ENCODE measurements at places on chromosomes 3 and 15.
A peak's percentile ranks its signal among the peaks of the same experiment; 100 is the strongest.

DNA sequence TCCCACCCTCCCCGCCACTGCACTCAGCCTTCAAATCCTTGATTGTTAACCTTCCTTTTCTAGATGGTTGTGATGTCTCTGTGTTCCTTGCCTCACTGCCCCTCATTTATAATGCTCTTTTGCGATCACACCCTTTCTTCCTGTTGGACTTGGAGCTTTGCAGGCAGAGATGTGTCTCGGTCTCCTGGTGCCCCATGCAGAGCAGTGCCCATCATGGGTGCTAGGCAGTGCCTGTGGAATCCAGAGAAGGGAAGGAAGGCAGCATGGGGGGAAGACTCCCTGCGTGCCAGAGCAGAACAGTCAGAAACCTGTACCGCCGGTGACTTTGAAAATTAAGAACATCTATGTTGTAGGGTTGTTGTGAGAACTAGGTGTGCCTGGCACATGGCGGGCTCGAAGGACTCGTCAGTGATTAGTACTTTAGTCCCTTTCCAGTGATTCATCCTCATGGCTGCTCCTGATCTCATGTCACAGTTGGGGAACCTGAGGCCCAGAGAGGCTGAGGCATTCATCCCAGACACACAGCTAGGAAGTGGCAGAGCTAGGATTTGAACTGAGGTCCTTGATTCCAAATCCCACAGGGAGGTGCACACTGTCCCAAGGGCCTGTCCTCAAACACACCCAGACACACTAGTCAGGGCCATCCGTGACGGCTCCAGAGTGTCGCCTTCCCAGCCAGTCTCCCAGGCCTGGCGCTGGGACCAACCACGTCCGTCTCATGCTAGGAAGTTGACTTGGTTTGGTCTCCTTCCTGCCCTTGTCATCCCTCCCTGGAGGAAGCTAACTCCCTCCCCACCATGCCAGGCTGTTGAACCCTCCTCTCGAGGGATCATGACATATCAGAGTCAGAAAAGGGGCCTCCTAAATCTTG lies 58.3 kb downstream of the SMAD6 start:
- no peak for DNase-seq

DNA sequence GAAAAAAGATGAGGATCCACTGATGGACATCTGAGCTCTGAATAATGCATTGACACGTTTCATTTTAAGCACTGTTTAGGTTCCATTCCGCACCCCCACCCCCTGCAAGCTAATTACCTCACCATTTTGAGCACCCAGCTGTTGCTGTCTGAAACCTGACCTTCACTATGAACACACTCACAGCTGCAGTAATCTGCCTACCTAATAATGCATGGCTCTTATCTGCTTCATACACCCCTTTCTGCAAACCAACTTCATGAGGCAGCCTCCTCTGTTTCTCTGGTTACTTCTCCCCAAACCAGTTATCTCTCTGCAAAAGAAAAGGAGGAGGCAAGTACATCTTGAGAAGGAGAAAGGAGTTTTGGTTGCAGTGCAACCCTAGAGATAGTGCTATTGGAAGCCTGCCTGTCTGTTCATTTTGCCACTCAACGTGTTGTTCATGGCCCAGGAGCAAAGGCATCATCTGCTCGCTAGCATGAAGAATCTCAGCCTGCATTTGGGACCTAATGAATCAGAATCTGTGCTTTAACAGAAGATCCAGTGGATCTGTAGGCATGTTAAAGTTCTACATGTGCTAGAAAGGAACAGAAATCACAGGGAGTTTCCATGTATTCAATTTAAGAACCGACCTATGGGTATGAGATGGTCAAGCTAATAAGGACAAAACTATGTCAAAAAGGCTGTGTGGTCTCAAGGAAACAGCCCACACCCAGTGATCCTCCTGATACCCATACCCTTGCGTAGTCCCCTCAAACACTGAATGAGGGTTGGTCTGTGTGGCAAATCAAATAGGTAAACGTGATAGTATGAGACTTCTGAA lies 87.2 kb downstream of the MB21D2 start:
- DNase-seq: no peak

- peak; percentile 14 for DNase-seq
Measured at GRCh38 chr3:197428117-197428801, 127.5 kb downstream of the BDH1 start.

GRCh38 chr3:181105646-181106045 lies 116.1 kb upstream of the DNAJC19 start:
- DNase-seq: no peak

- no peak for DNase-seq
Measured at GRCh38 chr3:159627229-159627628, 361.4 kb upstream of the IL12A start.

GRCh38 chr15:57100136-57100539 lies 181.7 kb downstream of the TCF12 start:
- no peak for DNase-seq

DNA sequence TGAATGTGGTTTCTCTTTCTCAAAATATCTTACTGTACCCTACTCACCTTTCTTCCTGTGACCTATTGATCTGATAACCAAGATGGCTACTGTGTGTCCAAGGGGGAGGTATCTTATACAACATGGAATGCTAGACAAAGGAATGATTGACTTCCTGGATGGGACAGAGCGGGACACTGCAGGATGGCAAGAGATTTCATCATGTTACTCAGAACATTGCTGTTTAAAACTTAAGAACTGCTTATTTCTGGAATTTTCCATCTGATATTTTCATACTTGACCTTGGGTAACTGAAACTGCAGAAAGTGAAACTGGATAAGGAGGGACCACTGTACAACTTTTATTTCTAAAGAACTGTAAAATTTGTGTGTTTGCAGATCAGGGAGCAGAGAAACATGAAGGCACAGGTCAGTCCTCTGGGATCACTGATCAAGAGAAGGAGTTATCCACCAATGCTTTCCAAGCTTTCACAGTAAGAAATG lies 18.5 kb downstream of the CNOT10 start:
- no peak for DNase-seq

DNA sequence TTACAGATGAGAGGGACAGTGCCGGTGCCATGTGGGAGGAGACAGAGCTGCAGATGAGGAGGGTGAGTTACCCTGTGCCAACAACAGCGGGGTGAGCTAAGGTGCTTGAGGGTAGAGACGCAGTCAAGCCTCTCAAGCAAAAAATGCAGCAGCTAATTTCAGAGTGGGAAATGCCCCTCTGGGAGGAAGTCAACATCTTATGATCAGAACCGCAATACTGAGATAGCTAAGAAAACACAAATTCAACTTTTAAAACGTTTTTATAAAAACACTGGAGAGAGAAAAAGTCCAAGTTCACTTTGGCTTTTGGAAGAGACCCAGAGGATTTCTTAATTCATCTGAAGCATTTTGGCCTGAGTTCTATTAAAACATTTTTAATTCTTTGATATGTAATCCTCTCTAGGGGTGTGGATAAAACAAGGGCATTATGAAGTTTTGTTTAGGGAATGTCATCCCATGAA lies 319.2 kb downstream of the SLC9A9 start:
- peak; percentile 3 for DNase-seq

DNA sequence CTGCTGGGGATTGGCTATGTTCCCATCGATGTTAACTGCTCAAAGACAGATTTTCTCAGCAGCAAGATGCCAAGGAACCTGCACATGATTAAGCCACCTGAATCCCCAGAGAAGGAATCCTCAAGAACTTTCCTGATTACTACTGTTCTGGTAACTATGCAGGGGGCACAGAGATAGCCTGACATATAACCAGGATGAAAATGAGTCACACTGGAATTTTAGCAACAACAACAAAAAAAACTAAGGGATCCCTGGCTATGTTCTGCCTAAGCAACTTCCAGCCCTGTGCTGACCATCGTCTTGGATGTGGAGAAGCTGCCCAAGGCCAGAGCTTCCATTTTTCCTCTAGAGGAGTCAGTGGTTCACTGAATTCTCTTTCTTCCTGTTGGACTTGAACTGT lies 13.8 kb downstream of the RIOX2 start:
- DNase-seq: no peak

GRCh38 chr3:64008487-64009351 lies 14.6 kb downstream of the PSMD6 start:
- no peak for DNase-seq

DNA sequence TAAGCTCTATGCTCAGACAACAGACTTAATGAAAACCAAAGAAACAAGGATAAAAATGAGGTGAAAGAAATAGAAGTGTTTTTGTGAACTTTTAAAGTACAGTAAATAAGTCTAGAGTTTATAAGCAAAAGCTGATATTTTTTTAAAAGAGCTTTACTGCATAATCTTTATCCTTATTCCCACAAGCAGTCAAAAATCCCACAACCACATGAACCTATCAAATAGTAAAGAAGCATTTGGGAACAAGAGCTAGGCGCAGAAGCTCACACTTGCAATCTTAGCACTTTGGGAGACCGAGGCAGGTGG lies 103.8 kb upstream of the TJP1 start:
- DNase-seq: no peak

GRCh38 chr3:36147934-36148558 lies 232.3 kb upstream of the STAC start:
- DNase-seq: no peak

DNA sequence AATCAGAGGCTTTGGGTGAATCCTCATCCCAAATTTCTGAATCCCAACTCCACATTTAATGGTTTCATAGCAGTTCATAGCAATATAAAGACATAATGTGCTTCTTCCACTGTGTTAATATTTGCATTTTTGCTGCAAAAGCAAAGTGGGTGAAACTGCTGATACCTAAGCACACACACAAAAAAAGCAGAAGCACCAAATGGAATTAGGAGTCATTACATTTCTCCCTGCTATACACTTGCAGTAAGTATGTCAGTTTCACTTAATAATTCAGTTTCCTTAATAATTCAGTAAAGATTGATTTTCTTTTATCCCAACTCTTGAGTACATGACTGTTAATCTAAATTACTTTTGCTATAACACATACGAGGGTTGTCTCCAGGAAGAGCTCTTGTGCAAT lies 48.9 kb upstream of the ALCAM start:
- DNase-seq: no peak

DNA sequence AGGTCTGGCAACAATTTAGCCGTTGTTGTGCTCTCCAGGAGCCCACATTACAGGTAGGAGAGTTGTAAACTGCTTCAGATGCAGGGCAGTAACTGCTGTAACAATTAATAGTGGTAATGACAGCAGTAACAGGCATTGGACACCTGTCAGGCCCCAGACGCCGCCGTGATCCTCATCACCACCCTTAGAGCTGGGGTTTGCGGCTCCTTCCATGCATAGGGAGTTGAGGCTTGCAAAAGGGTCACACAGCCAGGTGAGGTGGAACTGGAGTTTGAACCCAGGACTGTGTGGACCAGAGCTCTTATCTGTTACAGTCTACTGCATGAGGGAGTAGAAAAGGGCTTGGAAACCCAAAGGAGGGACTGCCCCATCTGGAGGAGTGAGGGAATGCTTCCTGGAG lies 26.8 kb upstream of the NR2C2 start:
- no peak for DNase-seq

- no peak for DNase-seq
Measured at GRCh38 chr3:141095546-141095937, 44.4 kb downstream of the SPSB4 start.

DNA sequence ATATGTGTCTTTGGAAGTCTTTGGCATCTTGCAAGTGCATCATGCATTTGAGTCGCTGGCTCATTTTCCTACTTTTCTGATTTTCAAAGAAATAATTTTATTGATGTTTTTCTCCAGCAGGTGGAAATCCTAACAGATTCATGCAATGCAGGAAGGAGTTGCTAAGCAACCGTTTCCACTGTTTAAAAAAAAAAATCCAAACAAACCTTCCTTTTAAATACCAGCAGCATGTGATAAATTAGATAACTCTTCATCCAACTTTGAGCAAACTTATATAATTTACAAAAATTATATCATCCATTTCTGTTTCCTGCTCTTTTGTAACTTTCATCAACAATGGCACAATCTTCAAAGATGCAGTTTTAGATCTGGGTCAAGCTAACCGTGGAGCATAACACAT lies 364.1 kb downstream of the MFSD1 start:
- DNase-seq: no peak

GRCh38 chr15:66067687-66068086 lies 185.9 kb downstream of the MEGF11 start:
- DNase-seq: no peak

GRCh38 chr3:4748701-4749378 lies 230.4 kb upstream of the BHLHE40 start:
- DNase-seq: peak; percentile 21

GRCh38 chr3:120344349-120344748 lies 4.8 kb downstream of the LRRC58 start:
- DNase-seq: peak; percentile 69

- no peak for DNase-seq
Measured at GRCh38 chr15:84621358-84621979, 20.7 kb downstream of the ZSCAN2 start.

- DNase-seq: no peak
Measured at GRCh38 chr15:98859149-98859548, 148.4 kb downstream of the PGPEP1L start.

- no peak for DNase-seq
Measured at GRCh38 chr3:168025076-168025475, 70.6 kb downstream of the GOLIM4 start.

DNA sequence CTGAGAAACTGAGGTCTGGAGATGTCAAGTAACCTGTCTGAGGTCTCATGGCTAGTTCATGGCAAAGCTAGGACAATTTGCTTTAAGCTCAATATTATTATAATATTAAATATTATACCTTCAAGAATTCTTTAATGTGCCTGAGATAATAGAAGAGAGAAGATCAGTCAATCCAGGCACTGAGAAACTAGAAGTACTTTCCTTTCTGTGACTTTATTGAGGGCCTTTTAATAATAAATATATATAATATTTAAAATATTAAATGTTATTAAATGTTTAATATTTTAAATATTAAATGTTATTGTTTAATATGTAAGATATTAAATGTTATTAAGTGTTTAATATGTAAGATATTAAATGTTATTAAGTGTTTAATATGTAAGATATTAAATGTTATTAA lies 144.3 kb upstream of the DNAJC19 start:
- no peak for DNase-seq

GRCh38 chr3:188683032-188683521 lies 488.7 kb upstream of the TPRG1 start:
- DNase-seq: no peak

DNA sequence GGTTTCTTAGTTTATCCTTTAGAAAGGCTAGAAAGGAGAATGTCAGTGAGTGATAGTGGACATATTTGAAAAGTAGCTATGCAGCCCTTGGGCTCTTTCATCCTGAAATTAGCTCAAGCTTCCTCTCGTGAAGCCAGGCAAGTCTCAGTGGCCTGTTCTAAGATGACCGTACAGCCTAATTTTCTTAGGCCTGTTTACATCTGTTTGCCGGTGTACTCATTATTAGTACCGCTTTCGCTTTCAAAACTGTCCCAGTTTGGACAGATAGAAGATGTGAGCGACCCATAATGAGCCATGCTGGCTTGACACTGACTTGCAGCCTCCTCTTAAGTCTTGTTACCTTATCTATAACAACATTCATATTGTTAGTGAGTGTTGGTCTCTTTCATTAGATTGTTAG lies 5.7 kb upstream of the ARL14 start:
- DNase-seq: no peak

DNA sequence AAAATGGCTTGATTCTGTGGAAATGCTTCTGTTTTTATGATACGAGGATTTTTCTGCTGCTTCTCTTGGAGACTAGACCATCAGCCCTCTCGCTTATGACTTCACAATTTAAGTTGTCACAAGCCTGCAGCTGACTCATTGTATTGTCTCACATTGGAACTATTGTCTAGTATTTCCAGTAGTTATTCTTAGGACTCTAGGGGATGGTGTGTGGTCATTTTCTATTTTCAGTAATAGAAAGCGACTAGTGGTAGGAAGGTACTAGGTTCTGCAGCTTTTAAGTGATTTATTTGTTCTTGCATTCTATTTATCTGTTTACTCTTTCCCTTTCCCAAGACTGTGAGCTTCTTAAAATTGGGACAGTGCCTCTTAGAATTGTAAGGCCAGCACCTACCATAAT lies 66.3 kb upstream of the CRTC3 start:
- no peak for DNase-seq

Measured in CD4-positive, alpha-beta T cell treated with Interleukin-17A for 1 hour (primary cell).